ENCODE measurements at places on chromosomes 13 and 19.

- DNase-seq, result no peak
These were observed 251.4 kb upstream of the MAB21L1 start for GRCh38 chr13:35727881-35728280.

DNA sequence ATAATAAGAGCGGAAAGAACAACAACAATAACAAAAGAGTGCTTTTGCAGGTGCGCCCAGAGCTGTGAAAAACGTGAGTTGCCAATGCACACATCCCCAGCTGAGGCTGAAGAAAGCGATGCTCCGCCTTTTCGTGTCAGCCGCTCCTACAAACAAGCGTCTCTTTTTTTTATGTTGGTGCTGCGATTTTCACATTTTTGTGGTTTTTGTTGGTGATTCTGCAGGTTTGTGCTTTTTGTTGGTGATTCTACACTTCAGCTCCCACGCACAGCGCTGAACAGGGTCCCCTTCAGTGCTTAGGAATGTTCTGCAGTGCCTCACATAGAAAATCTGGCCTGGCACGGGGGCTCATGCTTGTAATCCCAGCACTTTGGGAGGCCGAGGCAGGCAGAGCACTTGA lies 7.3 kb upstream of the SBK3 start:
- no peak for DNase-seq

- DNase-seq, result no peak
These were observed 88.2 kb downstream of the STK24 start for GRCh38 chr13:98488736-98489135.

- DNase-seq, result no peak
These were observed 11.6 kb downstream of the REXO1 start for GRCh38 chr19:1836458-1837221.

DNA sequence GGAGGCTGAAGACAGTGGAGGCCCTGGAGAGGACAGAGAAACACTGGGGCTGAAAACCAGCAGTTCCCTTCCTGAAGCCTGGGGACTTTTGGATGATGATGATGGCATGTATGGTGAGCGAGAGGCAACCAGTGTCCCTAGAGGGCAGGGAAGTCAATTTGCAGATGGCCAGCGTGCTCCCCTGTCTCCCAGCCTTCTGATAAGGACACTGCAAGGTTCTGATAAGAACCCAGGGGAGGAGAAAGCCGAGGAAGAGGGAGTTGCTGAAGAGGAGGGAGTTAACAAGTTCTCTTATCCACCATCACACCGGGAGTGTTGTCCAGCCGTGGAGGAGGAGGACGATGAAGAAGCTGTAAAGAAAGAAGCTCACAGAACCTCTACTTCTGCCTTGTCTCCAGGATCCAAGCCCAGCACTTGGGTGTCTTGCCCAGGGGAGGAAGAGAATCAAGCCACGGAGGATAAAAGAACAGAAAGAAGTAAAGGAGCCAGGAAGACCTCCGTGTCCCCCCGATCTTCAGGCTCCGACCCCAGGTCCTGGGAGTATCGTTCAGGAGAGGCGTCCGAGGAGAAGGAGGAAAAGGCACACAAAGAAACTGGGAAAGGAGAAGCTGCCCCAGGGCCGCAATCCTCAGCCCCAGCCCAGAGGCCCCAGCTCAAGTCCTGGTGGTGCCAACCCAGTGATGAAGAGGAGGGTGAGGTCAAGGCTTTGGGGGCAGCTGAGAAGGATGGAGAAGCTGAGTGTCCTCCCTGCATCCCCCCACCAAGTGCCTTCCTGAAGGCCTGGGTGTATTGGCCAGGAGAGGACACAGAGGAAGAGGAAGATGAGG lies 1.5 kb downstream of the PPP1R15A start:
- peak; percentile 35 for DNase-seq

DNA sequence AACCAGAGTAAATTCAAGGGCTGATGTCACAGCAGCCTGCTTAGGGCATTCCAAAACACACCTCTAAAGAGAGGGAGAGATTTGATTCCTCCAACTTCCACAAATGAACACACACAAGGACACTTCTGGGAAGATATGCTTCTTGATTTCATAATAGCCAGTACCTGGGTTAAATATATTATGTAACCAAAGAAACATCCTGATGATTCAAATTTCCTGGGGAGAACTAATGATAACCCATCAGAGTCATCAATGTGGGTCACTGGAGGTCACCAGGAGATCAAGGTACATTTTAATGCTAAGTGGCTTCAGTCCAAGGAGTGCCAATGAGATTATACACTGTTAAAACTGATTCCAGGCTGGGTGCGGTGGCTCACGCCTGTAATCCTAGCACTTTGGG lies 54.0 kb upstream of the DOCK9 start:
- DNase-seq, result no peak

GRCh38 chr13:67283637-67284036 lies 53.5 kb upstream of the PCDH9 start:
- DNase-seq, result no peak

DNA sequence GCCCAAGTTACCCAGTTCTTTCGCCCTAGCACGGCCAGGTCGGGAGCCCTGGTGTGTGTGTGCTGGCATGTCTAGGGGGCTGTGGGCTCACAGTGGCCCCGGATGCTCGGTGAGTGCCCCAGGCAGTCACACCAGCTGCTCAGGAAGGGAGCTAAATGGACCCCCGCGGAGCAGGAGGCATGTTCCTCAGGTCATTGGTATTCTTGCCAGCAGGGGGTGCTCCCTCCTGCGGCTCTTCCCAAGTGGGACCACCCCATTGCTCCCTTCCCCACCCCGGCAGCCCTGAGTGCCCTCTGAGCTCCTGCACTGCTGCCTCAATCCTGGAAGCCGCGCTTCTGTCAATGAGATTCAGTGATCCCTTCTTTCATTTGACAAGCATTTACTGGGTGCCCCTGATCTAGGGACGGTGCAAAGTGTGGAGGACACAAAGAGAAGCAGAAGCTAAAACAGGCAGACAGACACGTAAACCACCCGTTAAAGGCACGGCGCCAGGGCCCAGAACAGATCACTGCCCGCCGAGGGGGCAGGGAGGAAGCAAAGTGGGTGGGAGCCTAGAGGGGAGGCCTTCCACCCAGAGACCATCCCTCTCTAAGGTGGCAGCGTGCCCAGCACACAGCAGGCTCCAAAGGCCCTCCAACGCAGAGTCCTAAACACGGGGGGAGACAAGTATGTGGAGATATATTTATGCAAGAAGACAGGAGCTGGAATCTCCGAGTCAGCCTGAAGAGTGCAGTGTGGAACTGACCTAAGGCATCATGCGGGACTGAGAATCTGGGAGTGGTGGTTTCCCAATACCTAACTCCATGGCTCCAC lies 5.2 kb upstream of the ADPRHL1 start:
- no peak for DNase-seq

- DNase-seq, result no peak
These were observed 83.1 kb downstream of the ALOX5AP start for GRCh38 chr13:30818323-30818960.

- DNase-seq, result no peak
These were observed 712 bp upstream of the PDX1 start for GRCh38 chr13:27918918-27919658.
